ENCODE measurements at places on chromosomes 11 and 22.

- peak; percentile 45 for DNase-seq
These were observed 48.7 kb downstream of the LRRC32 start for GRCh38 chr11:76621868-76622267.

DNA sequence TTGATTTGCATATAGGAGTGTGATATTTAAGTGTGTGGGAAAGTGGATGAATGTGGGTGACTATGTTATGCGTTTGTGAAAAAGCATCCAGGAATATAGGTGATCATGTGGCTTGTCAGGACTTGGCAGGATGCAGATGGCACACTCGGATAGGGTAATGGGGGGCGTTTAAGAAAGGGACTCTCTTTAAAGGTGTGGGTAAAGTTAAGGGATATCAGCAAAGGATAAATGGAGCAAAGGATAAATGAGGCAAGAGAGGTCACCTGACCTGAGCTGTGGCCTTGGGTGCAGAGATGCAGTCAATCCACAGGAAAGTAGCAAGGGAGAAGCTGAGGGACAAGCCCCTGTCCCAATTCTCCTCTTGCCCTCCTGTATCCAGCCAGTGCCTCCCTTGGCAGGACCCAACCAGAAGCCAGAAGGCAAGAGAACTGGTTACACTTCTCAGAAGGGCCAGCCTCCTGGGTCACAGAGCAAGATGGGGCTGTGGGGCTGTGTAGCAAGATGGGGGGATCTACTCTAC lies 47.5 kb upstream of the GRAMD1B start:
- no peak for DNase-seq

GRCh38 chr11:102046841-102047240 lies 396 bp upstream of the CFAP300 start:
- no peak for DNase-seq

DNA sequence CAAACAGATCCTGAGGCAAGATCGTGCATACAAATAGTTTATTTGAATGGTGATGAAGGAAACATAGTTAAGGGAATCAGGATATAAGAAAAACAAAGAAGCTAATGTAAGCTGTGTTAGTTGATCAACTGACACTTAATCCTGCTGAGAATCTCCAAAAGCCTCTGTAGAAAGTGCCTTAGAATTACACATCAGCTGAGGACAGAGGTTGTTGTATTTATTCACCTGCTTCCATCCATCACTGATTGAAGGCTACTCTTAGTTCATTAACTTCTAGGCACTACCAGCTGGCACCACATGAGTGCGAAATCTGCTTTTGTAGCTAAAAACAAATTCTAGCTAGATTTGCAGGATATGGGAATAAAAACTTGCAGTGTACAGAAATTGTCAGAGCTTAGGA lies 1082.0 kb upstream of the CNTN5 start:
- no peak for DNase-seq

GRCh38 chr22:20273758-20274181 lies 5.7 kb upstream of the RTN4R start:
- no peak for DNase-seq

GRCh38 chr22:20455709-20456063 lies 18.1 kb upstream of the SCARF2 start:
- DNase-seq: no peak

- DNase-seq: peak; percentile 80
These were observed 51.2 kb upstream of the EMID1 start for GRCh38 chr22:29154364-29155048.
